Neuronal stem cell (in vitro differentiated cells): ENCODE measurements at places on chromosomes 1 and 21.

GRCh38 chr1:26767714-26768113 is 20.0 kb upstream of the PIGV start:
- H3K4me1 ChIP-seq: no peaks in the 10 kb centered on the region
- H3K4me3 ChIP-seq: no peak overlapping the region
- H3K27me3 ChIP-seq: no peaks in the 10 kb centered on the region
- DNase-seq: no peak
- no peak overlapping the region for H3K27ac ChIP-seq
- H3K36me3 ChIP-seq: peaks cover 68% of the 10 kb centered on the region

DNA sequence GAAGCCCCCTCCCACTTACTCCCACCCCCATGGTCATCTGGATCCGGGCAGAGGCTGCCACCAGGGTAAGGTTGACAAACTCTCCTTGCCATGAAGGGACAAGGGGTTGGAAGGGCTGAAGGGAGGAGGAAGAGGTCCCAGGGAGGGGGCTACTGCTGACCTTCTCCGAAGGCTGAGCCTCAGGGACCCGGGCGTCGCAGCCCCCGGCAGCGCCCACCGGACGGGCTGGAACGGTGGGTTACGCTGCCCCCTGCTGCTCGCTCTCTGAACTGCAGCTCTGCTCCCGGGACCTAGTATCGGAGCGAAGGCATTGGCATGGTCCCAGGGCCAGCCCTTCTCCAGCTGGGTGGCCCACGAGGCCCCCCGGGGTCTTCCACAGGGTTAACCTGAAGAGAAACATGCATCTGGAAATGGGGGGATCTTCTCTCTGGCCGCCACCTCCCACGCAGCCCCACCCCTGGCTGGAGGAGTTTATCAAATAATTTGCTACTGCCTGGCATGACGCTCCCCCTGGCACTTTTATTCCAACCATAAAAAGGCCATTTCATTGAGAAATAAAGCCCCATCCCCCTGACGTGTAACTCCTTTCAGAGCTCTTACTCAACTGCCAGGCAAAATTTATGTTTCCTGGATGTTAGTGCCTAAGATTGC is 70.4 kb upstream of the TARDBP start:
- no peak overlapping the region for H3K4me3 ChIP-seq
- H3K4me1 ChIP-seq: peaks cover 8% of the 10 kb centered on the region
- no peak overlapping the region for H3K27ac ChIP-seq
- DNase-seq: peak; percentile 67
- H3K36me3 ChIP-seq: no peaks in the 10 kb centered on the region

DNA sequence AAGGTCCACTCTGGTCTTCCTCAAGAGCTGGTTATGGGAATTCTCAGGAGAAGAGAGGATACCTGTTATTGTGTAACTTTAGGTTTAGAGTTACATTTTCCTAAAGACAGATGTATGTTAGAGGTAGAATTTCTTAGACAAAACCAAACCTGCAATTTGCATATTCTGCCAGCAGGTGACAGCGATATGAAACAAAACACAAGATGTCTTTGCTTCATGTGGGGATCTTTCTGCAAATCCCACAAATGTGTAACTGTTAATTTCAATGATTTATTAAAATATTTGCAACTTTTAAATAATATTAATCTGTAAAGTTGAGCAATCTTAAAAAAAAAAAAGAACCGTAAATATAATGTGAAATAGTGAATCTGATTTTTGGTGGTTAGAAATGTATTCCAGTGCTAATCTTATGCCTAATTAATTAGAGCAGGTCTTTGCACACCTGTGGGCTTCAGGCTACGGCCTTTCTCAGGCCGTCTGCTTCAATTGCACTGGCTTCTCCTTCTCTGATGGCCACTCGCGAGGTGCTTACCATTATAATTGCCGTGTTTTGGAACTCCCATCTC is 33.4 kb downstream of the FAM78B start:
- H3K4me3 ChIP-seq: no peak overlapping the region
- H3K27ac ChIP-seq: no peak overlapping the region
- H3K36me3 ChIP-seq: no peaks in the 10 kb centered on the region
- no peaks in the 10 kb centered on the region for H3K4me1 ChIP-seq
- no peak for DNase-seq
- no peaks in the 10 kb centered on the region for H3K27me3 ChIP-seq

- H3K4me3 ChIP-seq: no peak overlapping the region
- no peak overlapping the region for H3K27ac ChIP-seq
- no peaks in the 10 kb centered on the region for H3K27me3 ChIP-seq
- H3K4me1 ChIP-seq: peaks cover 2% of the 10 kb centered on the region
- DNase-seq: no peak
These were observed 161.5 kb downstream of the HLX start for GRCh38 chr1:221040691-221041285.

- H3K36me3 ChIP-seq: no peaks in the 10 kb centered on the region
- DNase-seq: peak; percentile 61
- H3K27ac ChIP-seq: peak overlapping the region; percentile 47
- no peak overlapping the region for H3K4me3 ChIP-seq
- H3K27me3 ChIP-seq: no peaks in the 10 kb centered on the region
These were observed 157.2 kb upstream of the TMEM51 start for GRCh38 chr1:14996133-14997050.

DNA sequence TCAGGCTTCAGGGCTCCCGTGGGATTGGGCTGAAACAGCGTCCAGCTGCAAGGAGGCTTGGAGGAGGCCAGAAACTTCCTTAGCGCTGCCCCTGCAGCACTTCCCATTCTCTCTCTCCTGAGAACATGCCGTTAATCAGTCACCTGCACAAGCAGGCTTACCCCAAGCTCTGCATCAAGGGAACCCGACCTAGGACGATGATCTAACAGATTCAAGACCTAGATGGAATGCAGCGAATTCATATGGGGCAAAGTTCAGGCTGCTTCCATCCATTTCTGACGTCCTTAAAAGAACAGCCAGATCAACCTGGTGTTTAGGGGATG is 114.1 kb downstream of the ERG start:
- no peaks in the 10 kb centered on the region for H3K36me3 ChIP-seq
- no peak for DNase-seq
- H3K4me3 ChIP-seq: no peak overlapping the region
- H3K27ac ChIP-seq: no peak overlapping the region

GRCh38 chr1:85245456-85245855 is 14.0 kb downstream of the C1orf52 start:
- no peak overlapping the region for H3K27ac ChIP-seq
- H3K4me3 ChIP-seq: no peak overlapping the region
- no peaks in the 10 kb centered on the region for H3K4me1 ChIP-seq
- DNase-seq: no peak
- no peaks in the 10 kb centered on the region for H3K36me3 ChIP-seq
- no peaks in the 10 kb centered on the region for H3K27me3 ChIP-seq

DNA sequence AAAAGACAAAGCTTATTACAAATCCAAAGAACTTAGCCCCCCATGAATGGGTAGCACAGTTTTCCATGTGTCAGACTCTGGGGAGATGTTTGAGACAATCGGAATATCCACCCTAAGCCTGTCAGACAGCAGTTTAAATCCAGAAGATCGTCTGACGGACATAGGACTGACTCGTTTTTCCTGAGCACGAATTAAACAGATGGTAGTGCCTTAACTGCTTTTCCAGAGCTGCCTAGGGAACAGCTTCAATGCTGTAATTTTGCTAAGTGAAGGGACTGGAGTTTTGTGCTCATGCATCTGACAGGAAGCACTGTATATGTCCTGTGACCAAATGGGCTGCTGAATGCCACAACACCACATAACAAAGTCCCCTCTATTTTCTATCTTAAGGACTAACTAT is 48.6 kb downstream of the PCNX2 start:
- no peak overlapping the region for H3K27ac ChIP-seq
- H3K4me3 ChIP-seq: no peak overlapping the region
- peaks cover 4% of the 10 kb centered on the region for H3K36me3 ChIP-seq

DNA sequence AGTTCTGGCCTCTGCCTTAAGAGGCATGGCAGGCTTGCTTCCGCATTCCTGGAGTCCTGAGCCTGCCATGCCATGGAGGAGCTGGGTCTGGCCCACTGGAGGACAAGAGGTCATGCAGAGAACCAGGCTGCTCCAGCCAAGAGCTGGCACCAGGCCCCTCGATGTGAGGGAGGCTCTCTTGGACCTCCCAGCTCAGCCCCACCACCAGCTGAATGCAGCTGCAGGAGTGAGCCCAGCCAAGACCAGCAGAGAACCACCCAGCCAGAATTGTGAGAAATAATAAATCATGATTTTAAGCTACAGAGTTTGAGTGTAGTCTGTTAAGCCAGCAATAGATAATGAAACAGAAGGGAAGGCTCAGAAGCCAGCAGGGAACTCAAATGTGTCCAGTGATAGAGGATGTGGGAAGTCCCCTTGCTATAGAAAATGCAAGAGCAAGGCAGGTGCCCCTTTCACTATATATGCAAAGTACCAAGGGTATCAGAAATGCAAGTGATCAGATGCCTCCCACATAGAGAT is 118.4 kb downstream of the HIVEP3 start:
- no peak overlapping the region for H3K27ac ChIP-seq
- H3K36me3 ChIP-seq: no peaks in the 10 kb centered on the region
- no peak overlapping the region for H3K4me3 ChIP-seq
- H3K4me1 ChIP-seq: no peaks in the 10 kb centered on the region

DNA sequence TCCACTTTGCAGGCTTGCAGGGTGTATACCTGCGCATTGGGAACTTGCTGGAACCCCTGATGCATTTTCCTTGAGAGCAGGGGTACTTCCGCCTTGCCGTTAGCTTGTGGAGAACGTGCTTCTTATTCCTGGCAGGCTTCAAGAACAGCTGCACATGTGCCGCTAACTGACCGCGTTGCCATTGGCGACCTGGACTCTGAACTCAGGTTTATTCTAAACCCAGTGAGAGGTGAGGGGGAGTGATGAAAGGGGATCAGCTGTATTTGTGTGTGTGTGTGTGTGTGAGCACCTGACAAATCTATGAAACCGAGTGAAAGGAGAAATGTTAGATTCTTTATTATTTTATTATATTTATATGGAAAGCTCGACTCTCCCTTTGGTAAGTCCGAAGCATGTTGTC is 128.6 kb downstream of the HUNK start:
- no peak overlapping the region for H3K27ac ChIP-seq
- H3K4me3 ChIP-seq: no peak overlapping the region
- peaks cover 15% of the 10 kb centered on the region for H3K36me3 ChIP-seq
- H3K27me3 ChIP-seq: no peaks in the 10 kb centered on the region
- DNase-seq: no peak

GRCh38 chr1:79896140-79896539 is 889.6 kb upstream of the ADGRL4 start:
- H3K36me3 ChIP-seq: no peaks in the 10 kb centered on the region
- no peak for DNase-seq
- H3K27ac ChIP-seq: no peak overlapping the region
- H3K4me1 ChIP-seq: no peaks in the 10 kb centered on the region
- H3K27me3 ChIP-seq: no peaks in the 10 kb centered on the region
- peak overlapping the region; percentile 17 for H3K4me3 ChIP-seq

DNA sequence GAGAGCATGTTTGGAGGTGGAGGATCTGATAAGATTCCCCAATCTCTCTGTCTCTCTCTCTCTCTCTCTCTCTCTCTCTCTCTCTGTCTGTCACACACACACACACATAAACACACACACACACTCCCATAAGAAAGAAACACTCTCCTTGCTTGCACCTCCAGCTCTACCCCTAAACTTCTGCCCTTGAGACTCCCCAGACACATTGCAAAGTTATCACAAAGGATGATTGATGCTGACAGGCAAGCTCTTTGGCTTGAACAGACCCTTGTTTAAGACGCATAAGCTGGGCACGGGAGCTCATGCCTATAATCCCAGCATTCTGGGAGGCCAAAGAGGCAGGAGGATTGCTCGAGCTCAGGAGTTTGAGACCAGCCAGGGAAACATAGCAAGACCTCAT is 78.2 kb downstream of the NAV1 start:
- no peak for DNase-seq
- no peak overlapping the region for H3K27ac ChIP-seq
- no peaks in the 10 kb centered on the region for H3K36me3 ChIP-seq
- no peaks in the 10 kb centered on the region for H3K27me3 ChIP-seq
- no peak overlapping the region for H3K4me3 ChIP-seq

GRCh38 chr1:211697356-211697755 is 21.9 kb upstream of the NEK2 start:
- no peaks in the 10 kb centered on the region for H3K27me3 ChIP-seq
- no peaks in the 10 kb centered on the region for H3K36me3 ChIP-seq
- peaks cover 3% of the 10 kb centered on the region for H3K4me1 ChIP-seq
- no peak overlapping the region for H3K4me3 ChIP-seq

DNA sequence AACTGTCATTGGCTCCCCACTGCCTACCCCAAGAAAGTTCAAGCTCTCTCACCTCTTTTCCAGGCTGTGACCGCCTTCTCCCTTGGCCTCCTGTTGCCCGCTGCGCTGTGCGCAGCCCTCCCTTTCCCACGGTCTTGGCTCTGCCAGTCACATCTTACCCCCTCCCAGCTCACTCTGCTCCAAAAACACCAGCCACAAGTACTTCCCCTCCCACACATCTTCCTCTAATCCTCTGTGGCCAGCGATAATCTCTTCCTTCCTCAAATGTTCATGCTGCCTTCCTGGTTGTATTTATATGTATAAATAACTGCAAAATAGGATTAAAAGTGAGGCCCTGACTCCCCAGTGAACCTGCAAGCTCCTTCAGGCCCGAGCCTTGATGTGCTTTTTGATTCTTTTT is 81.8 kb downstream of the AJAP1 start:
- H3K27ac ChIP-seq: no peak overlapping the region
- peaks cover 10% of the 10 kb centered on the region for H3K4me1 ChIP-seq
- no peak for DNase-seq
- H3K27me3 ChIP-seq: no peaks in the 10 kb centered on the region

GRCh38 chr1:18955441-18956192 is 859 bp downstream of the IFFO2 start:
- no peak overlapping the region for H3K27ac ChIP-seq
- H3K4me1 ChIP-seq: peaks cover 15% of the 10 kb centered on the region
- no peaks in the 10 kb centered on the region for H3K36me3 ChIP-seq
- H3K27me3 ChIP-seq: peaks cover 11% of the 10 kb centered on the region
